ENCODE measurements at places on chromosomes 1 and 21.

GRCh38 chr1:230747890-230748800 is 957 bp downstream of the CAPN9 start:
- DNase-seq = peak; percentile 56

DNA sequence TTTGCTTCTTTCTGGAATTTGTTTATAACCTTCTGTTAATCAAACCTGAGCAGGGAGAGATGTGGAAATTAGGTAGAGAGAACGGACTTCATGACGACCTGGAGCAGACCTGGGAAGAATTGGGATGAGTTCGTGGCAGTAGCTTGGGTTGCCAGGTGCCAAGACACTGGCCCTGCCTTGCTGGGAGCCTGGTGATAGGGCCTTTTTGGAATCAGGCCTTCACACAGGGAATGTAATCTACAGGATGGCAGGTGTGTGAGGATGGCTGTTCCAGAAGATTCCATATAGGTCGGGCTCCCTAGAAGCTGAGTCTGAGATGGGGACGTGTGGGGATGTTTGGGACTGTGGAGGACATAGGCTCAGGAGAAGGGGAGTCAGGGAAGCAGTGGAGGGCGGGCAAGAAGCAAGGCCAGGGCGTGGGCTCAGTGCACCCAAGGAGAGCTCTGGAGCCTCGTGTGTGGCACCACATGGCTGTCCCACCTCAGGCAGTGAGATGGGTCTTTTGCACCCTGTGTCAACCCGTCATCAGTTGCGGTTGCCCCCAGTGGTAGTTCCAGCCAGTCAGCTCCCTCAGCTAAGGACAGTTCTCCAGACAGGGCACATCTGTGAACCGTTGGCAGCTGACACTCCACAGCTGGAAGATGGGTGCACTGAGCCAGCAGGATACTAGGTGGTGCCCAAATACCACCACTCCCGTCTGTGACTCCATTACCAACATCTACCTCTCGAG is 395.9 kb downstream of the MATN1 start:
- no peak for DNase-seq

GRCh38 chr21:17570786-17571185 is 41.9 kb downstream of the BTG3 start:
- no peak for DNase-seq

GRCh38 chr1:70475023-70475422 is 64.0 kb downstream of the CTH start:
- DNase-seq = no peak

GRCh38 chr1:56533197-56533596 is 46.2 kb downstream of the PLPP3 start:
- no peak for DNase-seq

- no peak for DNase-seq
Measured at GRCh38 chr1:26015358-26015757, 6.2 kb upstream of the EXTL1 start.

DNA sequence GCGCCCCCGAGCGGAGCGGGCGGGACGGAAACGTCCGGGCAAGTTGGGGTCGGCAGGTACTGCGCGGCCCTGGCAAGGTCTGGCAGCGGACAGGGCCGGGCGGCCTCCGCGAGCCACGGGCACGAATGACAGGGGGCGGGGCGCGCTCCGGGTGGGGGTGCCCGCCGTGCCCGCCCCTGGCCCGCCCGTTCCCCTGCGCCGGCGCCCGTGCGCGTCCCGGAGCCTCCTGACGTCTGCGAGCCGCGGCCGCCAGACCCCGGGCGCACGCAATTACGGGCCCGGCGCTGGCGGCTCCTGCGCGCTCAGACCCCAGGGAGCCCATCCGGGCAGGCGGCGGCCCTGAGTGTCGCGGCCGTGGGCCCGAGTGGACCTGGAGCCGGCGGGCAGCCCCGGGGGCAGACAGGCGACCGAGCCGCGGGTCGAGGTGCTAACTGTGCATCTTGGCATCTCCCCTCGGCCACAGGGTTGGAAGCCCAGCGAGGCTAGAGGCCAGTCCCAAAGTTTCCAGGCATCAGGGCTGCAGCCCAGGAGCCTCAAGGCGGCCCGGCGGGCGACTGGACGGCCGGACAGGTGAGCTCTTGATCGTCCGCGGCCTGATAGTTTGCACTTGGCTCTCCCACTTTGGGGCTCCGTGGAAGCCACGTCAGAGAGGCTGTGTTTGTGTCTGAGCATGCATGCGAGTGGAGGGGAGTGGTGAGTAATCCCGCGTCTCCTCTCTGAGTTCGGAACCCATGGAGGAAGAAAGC is 918 bp downstream of the MIB2 start:
- DNase-seq = no peak

DNA sequence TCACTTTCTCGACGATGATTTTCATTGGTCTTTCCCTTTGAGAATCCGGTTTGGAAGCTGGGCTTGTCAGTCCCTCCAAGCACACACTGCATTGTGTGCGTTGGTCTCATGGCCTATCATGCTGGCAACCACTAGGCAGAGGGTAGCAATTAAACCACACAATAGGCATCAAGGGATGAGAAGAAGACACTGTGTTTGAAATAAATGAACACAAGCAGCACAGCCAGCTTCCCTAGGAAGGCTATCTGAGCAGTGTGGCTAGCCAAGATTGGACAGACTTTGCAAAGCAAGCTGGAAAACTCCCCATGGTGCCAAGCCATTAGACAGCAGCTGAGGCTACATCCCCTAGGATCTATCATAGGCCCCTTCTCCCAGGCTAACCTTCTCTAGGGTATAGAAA is 288.7 kb downstream of the NUF2 start:
- DNase-seq = no peak

- no peak for DNase-seq
Measured at GRCh38 chr1:32892368-32893197, 6.3 kb downstream of the HPCA start.

DNA sequence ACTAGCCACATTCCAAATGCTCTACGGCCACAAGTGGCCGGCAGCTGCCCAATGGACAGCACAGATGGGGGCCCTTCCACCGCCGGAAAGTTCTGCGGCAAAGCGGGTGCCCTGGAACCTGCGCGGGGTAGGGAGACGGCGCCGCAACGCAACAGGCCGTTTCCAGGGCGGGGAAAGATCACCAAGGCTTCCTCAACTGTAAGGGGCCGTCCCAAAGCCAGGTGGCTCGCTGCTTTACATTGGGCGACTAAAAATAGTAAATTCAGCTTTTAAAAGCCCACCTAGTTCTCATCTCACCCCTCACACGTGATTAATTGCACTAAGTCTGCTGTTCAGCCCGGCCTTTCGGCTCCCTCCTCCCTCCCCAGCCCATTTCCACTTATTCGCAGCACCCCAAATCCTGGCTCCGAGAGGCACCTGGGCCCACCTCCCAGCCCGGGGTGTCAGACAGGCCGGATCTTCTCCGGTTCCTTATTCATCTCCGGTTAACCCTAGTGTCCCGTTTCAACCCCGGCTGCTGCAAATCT is 643 bp downstream of the CFAP298 start:
- DNase-seq = no peak

- no peak for DNase-seq
Measured at GRCh38 chr1:1099506-1100183, 16.2 kb downstream of the C1orf159 start.

GRCh38 chr21:28991861-28992525 is 684 bp downstream of the LTN1 start:
- DNase-seq = no peak

- peak; percentile 76 for DNase-seq
Measured at GRCh38 chr1:203325418-203326091, 20.2 kb downstream of the BTG2 start.

DNA sequence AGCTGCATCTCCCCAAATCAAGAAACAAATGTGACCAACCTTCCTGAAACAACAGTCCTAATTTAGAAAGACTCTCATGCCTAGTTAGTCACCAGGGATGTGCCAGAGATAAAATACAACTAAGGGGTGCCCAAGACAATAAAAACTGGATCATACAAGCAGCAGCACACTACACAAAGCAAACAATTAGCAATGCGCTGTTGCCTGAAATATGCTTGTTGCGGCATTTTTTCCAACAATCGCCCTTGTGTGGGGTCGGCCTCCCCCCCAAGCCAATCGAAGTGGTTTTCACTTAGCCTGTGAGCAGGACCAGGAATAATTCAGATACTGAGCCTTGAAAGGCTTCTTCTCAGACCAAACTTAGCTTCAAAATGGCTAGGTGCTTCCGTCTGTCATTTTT is 1.4 kb upstream of the STMN1 start:
- DNase-seq = no peak

- no peak for DNase-seq
Measured at GRCh38 chr1:199272628-199273086, 633.8 kb downstream of the PTPRC start.

DNA sequence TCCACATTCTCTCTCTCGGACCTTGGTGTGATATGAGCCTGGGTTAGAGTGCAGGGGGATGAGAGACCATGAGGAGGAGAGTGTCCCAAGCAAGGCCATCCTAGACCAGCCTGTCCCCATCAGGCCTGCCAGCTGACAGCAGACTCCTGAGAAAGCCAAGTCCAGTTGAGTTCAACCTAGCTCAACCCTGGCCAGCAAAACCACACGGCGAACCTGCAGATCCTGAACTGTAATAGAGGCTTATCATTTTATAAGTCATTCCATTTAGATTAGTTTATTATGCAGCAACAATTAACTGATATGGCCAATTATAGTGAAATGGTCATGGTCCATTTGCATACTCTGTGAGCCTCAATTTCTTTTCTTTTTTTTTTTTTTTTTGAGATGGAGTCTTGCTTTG is 36.4 kb upstream of the ARHGEF10L start:
- no peak for DNase-seq

- DNase-seq = no peak
Measured at GRCh38 chr1:171635661-171636060, 13.6 kb downstream of the MYOCOS start.

DNA sequence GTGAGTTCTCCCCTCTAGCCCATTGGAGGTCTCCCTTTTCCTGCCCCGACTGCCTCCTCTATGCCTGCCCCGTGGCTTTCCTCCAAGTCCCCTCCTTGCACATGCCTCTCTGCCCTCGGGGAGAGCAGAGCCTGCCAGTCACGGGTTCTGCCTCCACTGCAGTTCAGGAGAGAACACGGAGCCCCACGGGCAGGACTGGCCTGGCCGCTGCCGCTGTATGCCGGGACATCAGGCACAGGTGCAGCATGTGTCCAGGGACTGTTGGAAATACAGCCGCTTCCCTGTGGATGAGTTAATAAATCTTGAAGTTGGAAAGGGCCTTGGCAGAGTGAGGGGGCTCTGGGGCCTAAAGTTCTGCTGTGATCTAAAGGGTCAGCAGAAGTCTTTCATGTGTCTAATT is 676.6 kb downstream of the MATN1 start:
- no peak for DNase-seq

DNA sequence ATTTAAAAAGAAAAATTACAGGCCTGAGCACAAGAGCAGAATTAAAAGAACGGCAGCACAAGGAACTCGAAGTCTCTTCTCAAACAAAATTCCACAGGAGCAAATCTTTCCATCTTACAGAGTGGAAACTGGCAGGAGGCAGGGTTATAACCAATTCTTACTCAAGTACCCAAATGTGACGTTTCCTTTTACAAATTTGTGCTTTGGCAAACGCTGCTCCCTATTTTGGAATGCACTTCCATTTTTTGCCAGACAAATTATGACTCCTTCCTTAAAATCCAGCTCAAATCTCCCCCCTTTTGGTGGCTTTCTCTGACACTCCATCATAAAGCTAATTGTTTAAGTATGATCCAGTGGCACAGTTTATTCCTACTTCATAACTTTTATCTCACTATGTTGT is 7.8 kb downstream of the ERI3 start:
- no peak for DNase-seq

DNA sequence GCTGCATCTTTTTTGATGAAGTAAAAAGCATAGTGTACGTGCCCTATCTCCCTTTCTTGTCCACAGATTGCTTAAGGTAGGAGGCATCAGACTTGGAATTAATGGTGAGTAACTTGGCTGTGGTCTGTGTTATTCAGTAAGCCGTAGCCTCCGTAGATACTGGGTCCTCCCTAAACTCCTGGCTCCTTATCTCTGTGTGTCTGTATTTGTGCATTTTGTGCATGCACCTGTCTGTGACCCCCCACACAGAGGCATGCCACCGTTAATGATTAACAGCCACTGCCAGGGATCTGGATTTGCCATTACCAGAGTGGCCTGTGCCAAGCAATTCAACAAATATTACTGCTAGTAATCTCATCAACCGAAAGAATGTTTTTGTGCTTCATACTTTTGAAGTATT is 31.9 kb downstream of the MAP3K21 start:
- no peak for DNase-seq

DNA sequence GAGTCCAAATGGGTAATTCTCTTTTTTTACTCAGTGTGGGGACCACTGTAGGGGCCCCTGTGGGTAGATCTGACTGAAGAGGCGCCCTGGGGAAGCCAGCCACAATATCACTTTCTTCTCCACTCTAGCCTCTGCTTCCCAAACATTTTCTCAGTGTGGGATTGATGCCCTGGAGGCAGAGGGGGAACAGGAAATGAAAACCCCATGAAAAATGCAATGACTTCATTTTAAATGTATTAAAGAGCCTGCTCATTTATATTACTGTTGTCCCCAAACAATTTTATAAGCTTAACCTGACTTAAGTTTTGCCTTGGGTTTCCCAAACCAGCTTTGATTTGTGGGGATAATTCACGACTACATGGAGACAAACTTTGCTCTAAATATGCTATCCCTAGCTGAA is 181.9 kb downstream of the C1orf94 start:
- no peak for DNase-seq

DNA sequence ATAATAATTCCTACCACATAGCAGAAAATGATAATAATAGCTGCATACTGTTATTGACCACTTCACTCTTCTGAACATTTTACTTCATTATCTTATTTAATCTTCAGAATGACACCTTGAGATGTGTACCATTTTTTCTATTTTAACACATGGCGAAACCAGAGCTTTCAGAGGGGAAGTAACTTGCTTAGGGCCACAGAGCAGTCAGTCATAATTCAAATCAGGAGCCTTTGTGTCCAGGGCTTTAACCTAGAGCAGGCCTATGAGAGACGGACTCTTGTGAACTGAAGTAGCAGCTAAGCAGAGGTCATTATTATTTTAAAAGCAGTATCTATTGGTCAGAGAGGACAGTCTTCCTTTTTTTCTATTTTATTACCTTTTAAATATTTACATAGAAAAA is 114.0 kb downstream of the ROR1 start:
- DNase-seq = no peak

- no peak for DNase-seq
Measured at GRCh38 chr21:26572076-26572701, 897 bp downstream of the CYYR1 start.

DNA sequence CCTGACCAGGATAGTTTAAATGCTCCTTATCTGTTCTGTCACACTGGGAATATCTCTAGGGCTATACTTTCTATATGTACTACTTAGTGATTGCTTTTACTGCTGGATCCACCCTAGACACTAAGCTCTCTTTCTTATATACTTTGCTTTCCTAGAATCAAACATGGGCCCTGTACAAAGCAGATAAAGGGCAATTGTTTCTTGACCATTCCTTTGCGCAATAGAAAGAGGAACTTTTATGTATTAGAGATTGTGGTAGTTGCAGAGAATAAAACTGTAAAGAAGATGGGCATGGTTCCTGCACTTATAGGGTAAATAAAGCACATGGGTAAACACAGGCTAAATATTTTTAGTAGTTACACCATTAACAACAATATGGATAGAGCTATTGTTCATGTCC is 58.8 kb downstream of the ATP6V1G3 start:
- DNase-seq = no peak

GRCh38 chr21:41666641-41667081 is 100.2 kb downstream of the RIPK4 start:
- no peak for DNase-seq

GRCh38 chr1:156860628-156861423 is at the start of gene NTRK1:
Gene NTRK1 (plus strand): TSS chr1:156860865. CDS start chr1:156860935, 70 bp downstream.
- no peak for DNase-seq
